ENCODE measurements at places on chromosomes 7 and 10. TPM values are rescaled to one million over a fixed set of nuclear protein-coding genes. Genes with fewer than 3 reads are reported as not detected.

Gene CAMK2B
- total RNA-seq: not detected

Gene CREB3L2
- 126 TPM for total RNA-seq

Gene HOXA4
- 9.4 TPM for total RNA-seq

Gene PRKG1
- total RNA-seq: 25.4 TPM

Gene HOXA6
- total RNA-seq: 8.5 TPM

Gene LRIT1
- not detected for total RNA-seq

DNA sequence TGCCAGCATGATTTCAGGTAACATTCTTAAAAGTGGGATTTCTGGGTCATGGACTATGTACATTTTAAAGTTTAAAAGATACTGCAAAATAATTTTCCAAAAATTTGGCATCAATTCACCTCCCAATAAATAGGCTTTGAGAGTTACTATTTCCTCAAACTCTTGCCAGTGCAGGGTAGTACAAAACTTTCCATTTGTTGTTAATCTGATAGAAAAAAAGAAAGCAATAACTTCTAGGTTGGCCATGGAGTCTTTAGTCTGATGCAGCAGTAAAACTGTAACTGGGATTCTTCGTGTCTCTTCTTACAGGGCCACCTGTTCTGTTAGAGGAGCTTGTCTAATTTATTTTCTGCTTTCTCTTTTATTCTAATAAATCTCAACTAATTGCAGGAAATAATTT is 241.1 kb downstream of the MAGI2 start:
- no peak for DNase-seq

DNA sequence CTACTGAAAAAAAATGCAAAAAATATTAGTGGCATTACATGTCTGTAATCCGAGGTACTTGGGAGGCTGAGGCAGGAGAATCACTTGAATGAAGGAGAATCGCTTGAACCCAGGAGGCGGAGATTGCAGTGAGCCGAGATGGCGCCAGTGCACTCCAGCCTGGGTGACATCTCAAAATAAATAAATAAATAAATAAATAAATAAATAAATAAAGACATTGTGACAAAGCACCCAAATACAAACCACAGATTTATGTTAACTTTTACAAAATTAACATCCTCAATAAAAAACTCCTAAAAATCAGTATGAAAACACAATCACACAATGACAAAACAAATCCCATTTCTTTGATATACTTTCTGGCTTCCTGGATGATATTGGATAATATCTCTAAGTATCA is 808.3 kb downstream of the REEP3 start:
- no peak for DNase-seq

DNA sequence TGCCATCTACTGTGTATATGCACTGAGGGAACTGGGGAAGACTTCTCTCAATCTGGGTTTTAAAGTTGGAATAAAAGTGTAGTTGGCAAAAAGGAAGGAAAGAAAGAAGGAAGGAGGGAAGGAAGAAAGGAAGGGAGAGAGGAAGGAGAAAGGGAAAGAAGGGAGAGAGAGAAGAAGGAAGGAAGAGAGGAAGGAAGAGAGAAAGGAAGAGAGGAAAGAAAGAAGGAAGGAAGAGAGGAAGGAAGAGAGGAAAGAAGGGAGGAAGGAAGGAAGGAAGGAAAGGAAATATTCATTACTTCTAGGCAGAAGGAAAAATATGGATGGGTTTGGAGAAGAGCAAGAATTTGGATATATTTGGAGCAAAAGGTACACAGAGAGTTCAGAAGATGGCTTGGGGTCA is 343.6 kb upstream of the AUTS2 start:
- DNase-seq: no peak

DNA sequence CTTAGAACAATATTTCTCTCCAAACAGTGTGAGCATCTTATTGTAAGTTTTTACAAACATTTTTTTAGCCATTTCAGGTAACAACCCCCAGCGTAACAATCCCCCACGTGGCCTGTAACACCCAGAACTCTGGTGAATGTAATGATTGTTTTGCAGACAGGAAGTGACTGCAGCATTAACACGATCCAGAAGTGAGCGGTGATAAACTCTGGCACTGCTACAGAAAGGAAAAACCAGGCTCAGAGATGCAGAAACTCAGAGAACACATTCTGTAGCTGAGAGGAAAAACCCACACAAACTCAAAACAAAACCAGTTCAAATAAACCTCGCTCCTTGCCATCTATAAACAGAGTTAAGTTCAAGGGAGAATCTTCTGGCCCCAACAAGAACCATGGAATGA is 285.7 kb downstream of the FGFR2 start:
- DNase-seq: no peak

- DNase-seq: no peak
Measured at GRCh38 chr10:126932516-126932915, 27.3 kb downstream of the DOCK1 start.

DNA sequence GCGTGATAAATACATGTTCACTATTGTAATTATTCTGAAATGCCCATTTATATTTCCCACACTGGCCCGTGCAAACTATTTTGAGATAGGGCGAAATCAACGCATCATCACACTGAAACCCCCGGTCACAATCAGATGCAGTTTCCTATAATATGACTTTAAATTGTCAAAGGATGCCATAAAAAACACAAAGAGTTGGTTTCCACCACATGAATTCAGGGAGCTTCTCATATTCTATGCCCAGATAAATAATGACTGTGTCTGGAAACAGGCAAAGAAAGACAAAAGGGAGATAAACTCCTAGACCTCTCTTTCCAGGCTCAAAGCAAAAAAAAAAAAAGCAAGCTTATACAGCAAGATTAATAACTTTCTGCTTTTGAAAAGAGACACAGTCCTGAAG is 375.8 kb upstream of the AKR1E2 start:
- DNase-seq: no peak

DNA sequence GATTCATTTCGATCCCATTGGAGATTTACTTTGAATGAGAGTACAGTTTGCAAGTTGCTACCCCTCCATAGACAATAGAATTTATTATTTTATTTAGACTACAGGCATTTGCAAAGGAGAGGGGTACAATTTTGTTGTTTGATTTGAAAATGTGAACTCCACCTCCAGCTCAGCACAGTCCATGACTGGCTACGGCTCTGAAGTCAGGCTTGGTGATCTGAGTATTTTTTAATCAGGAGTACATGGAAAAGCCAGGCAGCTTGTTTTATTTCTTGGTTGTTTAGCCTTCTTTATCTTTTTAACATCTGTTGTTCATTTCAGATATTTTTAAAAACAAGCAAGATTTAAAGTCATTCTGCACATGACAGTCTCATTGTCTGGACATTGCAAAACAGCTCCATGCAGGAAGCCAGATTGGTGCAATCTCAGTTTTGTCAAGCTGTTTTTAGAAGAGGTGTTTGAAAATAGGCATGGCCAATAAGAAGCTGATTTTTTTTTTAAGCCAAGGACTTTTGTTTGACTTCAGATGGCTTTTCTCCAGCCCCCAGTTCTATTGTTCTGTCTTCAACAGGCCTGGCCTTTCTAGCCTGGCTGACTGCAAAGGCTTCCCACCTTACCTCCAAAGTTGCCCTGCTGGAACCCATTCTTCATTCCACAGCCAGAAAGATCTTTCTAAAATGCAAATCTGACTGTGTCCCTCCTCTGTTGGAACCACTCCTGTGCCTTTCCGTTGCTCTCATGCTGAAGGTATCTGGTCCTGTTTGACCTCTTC is 12.2 kb downstream of the PLXDC2 start:
- no peak for DNase-seq

DNA sequence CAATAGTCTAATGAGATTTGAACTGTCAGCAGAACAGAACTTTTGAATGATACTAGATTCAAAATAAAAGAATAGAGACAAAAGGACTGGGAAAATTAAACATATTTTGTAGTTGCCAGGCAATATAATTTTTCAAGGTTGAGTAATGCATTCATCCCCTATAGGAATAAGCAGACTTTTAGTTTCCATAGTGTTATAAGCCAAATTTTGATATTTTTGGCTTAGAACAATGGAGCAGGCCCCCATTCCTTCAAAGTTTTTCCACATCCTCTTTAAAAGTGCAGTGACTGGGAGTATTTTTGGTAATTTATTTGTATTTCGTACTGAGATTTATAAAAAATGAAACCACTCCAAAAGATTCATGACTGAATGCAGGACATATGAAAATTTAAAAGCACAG is 24.0 kb downstream of the MEOX2 start:
- DNase-seq: no peak

DNA sequence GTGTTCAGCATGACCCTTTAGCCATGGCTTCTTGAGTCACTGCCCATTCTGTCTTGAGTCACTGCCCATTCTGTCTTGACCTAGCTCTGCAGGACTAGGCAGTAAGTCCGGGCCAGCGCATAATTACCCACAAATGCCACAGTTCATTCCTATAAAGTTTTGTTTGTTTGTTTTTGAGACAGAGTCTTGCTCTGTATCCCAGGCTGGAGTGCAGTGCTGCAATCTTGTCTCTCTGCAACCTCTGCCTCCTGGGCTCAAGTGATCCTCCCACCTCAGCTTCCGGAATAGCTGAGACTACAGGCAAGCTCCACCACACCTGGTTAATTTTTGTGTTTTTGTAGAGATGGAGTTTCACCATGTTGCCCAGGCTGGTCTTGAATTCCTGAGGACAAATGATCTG is 32.7 kb upstream of the TARP start:
- DNase-seq: no peak

DNA sequence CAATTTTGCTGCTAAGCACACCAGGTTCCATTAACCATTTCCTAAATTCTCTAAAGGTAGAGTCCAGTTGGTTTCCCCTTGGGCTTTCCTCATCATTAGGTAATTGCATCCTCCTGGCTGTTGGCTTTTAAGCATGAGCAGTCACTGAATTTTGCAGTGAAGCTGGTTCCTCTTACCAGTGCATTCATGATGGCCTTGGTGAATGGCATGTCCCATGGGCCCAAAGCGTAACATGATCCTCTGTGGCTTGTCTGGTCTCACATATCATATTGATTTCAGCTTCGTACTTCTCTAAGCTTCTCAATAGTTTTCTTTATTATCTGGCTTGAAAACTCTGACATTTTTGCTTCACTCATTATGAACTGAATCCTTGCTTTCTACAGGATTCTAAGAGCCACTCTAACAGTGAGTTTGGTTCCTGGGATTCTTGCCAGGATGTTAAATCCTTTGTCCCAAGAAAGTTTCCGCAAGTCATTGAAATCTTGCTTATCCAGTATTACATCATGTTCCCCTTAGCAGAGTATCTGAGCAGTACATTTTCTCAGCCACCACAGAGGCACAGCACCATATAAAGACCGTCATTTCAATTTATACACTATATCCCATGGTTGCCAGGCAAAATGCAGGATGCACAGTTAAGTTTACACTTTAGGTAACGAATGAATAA is 134.2 kb downstream of the PTN start:
- DNase-seq: no peak

DNA sequence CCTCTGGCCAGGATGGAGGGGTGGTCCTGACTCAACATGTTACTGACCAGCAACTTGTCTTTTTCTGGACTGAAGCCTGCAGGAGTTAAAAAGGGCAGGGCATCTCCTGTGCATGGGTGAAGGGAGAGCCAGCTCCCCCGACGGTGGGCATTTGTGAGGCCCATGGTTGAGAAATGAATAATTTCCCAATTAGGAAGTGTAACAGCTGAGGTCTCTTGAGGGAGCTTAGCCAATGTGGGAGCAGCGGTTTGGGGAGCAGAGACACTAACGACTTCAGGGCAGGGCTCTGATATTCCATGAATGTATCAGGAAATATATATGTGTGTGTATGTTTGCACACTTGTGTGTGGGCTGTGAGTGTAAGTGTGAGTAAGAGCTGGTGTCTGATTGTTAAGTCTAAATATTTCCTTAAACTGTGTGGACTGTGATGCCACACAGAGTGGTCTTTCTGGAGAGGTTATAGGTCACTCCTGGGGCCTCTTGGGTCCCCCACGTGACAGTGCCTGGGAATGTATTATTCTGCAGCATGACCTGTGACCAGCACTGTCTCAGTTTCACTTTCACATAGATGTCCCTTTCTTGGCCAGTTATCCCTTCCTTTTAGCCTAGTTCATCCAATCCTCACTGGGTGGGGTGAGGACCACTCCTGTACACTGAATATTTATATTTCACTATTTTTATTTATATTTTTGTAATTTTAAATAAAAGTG is 6.0 kb downstream of the PLAU start:
- no peak for DNase-seq

- no peak for DNase-seq
Measured at GRCh38 chr10:59283456-59284091, 78.8 kb downstream of the FAM13C start.

- no peak for DNase-seq
Measured at GRCh38 chr10:30494558-30494957, 60.6 kb downstream of the MAP3K8 start.

DNA sequence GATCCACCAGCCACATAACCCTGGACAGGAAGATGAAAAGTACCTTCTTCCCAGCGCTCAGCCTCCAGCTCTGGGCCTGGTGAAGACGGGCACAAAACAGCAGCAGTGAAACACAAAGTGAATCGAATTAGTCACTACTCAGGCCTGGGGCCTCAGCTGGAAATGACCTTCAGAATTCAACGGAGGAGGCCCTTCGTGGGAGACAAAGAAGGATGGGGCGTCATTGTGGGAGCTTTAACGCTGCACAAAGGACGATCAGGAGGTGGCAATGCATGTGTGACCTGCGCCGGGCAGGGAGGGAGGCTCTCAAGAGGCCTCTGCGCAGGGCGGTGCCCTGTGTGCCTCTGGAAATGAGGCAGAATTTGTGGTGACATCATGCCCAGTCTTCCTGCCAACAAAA is 161.9 kb downstream of the DNAJB6 start:
- peak; percentile 29 for DNase-seq

DNA sequence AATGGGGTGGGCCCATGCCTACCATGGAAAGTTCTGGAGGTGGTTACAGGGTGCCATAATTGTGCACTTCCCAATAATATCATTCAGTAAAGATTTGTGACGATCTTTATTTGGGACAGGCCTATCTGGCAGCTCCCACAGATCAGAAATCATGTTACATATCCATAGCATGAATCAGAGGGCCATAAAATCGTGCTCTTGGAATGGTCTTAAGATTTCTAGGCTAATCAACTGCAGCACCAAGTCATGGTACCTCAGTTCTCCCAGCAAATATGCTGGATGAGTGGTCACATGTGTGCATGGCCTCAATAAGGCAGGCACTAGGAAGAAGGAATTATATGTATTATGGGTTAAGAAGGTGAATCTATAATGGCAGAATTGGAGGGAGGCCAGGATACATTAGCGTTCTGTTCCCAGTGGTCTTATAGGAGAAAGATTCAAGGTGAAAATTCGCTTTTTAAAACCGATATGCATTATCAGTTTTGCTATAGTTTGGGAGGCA is 134.7 kb downstream of the NRP1 start:
- no peak for DNase-seq

DNA sequence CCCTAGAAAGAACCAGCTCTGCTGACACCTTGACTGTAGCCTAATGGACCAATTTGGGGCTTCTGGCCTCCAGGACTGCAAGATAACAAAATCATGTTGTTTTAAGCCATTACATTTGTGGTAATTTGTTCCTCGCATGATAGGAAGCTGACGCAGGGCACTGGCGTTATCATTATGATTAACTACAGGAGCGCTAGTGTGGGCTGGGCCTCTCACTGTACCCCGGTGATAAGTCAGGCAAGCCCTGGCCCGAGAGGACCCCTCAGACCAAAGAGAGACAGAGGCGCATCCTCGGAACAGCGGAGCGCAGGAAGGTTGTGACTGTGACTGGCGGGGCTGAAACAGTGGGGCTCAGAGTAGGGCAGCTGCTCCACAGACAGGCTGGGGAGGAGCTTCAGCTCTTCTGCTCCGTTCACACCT is 150.3 kb upstream of the CHST15 start:
- no peak for DNase-seq

GRCh38 chr7:98778421-98778820 is 91.4 kb downstream of the TMEM130 start:
- DNase-seq: no peak

All from ureter (tissue), 1 donor.